Activated gamma-delta T cell treated with Interleukin-2 at 50 U/mL for 16 hours (primary cell): ENCODE measurements at places on chromosomes 2 and 18.

- no peak for DNase-seq
Observed at GRCh38 chr2:214604861-214605260, 194.0 kb downstream of the VWC2L start.

DNA sequence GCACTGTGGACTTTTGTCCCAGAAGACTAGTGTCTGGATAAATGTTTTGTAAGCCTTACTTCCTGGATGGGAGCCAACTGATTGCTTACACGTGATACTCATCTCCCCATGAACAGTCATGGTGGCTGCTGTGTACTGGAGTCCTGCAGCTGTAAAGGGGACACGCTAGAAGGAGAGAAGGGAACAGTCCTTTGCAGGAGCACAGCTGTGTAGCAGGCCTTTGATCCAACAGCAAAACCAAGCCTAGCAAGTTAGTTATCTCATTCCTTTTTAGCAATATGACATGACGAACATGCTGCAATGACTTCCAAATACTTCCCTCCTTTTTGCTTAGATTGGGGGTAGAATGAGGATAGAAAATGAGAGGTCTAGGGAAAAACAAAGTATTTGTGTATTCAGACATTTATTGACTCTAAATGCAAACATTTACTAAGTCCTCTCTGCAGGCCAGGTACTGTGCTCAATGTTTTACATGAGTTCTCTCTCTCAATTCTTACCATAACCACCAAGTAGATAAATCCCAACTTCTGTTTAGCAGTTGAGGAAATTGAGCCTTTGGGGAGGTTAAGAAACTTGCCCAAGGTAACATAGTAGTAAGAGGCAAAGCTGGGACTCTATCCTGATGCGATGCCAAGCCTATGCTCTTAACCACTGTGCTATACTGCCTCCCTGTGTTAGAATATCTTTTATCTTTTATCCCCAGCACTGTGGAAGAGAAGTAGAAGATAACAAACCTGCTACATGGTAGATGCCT lies 55.4 kb upstream of the CD28 start:
- no peak for DNase-seq

DNA sequence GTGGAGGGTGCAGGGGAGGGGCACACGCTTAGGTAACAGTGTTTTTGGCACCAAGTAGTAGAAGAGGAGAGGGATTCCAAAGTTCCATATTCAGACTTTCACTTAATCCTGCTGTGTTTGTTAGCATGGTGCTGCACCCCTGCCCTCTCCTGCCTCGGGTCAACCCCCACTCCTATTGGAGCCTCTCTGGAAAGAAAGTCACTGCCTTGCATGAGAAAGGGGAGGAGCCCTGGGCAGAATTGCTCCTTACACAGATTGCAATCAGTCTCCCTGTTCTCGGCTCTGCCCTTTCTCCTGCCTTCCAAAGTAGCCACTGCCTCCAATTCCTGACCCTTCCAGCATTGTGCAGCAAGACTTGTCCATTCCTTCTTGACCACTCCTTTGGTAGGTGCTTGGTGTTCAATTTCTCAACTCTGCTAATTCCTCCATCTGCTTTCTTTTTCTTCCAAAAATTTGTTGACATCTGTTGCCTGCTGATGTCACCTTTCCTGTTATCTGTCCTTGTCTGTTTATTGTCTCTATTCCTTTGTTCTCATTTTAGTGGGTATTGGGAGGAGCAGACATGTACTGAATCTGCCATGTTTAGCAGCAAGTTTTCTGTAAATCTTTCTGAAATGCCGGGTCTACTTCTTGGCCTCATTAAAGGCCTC lies 225.4 kb downstream of the LOXHD1 start:
- DNase-seq = no peak

GRCh38 chr2:25697559-25698341 lies 24.4 kb upstream of the DTNB start:
- no peak for DNase-seq

DNA sequence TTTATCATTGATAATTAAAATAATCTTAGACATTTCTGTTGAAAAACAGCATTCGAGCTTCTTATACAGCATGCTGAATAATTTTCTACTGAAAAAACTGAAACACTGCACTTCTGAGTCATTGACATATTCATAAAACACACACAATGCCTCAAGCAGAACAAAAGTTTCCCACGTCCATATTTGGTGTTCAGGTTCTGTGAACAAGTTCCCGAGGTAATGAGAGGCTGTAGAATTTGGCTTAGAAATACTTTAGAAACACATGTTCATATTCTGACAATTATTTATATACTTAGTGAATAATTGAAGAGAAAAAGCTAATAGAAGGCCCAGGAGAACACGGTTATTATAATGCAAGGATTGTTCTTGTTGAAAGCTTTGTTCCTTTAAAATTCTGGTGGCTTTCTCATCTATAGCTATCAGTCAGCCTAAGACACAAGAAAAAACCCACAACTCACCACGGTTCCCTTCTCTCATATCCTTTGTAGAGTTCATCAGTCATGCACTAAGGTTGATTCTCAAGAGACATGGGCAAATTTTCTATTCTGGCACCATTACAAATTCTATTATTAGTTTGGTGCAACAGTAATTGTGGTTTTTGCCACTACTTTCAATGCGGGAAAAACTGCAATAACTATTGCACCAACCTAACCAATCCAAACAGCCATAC lies 194.4 kb downstream of the TMX3 start:
- DNase-seq = no peak

DNA sequence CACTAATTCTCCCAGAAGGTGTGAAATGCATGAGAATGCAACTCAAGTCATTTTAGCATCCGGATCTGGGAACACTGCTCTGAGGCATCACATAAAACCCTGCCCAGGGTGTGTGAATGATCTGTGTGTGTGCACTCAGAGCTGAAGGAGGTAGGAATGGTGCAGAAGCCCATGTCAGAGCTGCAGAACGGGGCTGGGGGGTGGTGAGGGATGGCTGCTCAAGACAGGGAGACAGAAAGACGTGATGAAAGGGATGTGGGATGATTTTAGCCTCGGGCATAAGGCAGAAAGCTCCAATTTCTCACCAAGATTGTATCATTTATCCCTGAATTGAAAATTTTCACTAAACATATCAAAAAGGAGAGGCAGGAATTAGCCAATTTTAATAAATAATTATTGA lies 369.1 kb downstream of the EIPR1 start:
- DNase-seq = no peak

- no peak for DNase-seq
Observed at GRCh38 chr2:201754717-201755415, 25.9 kb downstream of the ALS2 start.

GRCh38 chr2:68577183-68577582 lies 66.2 kb upstream of the PROKR1 start:
- DNase-seq = no peak

GRCh38 chr2:33602201-33602830 lies 3.2 kb upstream of the FAM98A start:
- no peak for DNase-seq

- no peak for DNase-seq
Observed at GRCh38 chr2:161400076-161400475, 16.0 kb upstream of the TBR1 start.

DNA sequence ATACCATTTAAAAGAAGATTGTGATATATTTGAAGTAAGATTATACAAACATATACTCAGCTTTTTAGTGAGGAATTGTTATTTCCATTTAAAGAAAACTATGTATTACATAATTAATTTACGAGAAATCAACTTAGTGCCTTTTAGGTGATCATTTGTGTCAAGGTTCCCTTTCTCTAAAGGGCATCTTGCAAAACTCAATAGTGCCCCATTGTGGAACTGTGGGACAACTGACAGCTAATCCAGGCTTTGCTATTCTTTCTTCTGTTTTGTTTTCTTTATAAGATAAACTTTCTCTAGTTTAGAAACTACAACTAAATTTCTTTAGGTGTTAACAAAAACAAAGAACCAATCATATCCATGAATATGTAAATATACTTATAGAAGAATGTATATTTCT lies 24.3 kb upstream of the VIT start:
- DNase-seq = no peak

GRCh38 chr2:158359846-158360245 lies 96.7 kb downstream of the CCDC148 start:
- no peak for DNase-seq

DNA sequence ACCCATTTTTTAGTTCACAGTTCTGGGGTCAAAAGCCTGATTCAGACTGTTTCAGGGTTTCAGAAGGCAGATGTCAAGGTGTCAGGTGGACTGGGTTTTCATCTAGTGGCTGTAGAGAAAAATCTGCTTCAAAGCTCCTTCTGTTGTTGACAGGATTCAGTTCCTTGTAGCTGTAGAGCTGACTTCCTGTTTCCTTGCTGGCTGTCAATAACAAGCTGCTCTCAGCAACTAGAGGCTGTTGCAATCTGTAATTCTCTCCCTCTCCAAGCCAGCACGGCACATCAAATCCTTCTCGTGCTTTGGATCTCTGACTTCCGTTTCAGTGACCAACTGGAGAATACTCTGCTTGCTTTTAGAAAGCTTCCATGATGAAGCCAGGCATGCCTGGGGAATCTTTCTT lies 179.4 kb downstream of the DOK6 start:
- DNase-seq = no peak

DNA sequence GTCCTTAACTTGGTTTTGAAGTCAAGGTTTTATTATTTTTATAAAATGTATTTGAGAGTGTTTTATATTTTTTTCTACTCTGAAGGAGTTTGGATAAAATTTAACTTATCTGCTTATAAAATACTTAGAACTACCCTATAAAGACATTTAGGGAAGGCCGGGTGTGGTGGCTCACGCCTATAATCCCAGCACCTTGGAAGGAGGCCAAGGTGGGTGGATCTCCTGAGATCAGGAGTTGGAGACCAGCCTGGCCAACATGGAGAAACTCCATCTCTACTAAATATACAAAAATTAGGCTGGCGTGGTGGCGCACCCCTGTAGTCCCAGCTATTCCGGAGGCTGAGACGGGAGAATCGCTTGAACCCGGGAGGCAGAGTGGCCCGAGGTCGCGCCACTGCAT lies 486.4 kb downstream of the DSC3 start:
- DNase-seq = no peak

GRCh38 chr2:232959139-232959538 lies 53.9 kb downstream of the NGEF start:
- DNase-seq = no peak
